ENCODE measurements at places on chromosomes 11 and 22.
A peak's percentile ranks its signal among the peaks of the same experiment; 100 is the strongest.

DNA sequence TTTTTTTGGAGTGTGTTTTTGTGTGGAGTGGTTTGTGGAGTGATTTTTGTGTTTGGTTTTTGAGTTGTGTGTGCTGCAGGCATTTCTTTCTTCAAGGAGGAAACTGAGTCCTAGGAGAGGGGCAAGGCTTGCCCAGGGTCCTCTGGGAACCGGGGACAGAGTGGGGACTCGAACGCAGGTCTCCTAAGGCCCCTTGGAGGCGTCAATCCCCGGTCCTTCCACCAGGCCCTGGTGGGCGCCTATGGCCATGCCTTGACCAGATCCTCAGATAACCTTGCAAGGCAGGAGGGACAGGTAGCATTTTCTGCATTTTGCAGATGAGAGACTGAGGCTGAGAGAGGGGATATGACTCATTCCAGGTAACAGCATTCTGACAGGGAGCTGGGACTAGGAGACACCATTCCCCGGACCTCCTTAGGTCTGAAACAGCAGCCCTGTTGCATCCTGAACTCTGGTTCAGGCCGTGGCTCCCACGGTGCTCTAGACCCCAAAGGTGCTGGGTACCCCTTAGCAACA is 39.1 kb downstream of the MYO7A start:
- no peak for DNase-seq

DNA sequence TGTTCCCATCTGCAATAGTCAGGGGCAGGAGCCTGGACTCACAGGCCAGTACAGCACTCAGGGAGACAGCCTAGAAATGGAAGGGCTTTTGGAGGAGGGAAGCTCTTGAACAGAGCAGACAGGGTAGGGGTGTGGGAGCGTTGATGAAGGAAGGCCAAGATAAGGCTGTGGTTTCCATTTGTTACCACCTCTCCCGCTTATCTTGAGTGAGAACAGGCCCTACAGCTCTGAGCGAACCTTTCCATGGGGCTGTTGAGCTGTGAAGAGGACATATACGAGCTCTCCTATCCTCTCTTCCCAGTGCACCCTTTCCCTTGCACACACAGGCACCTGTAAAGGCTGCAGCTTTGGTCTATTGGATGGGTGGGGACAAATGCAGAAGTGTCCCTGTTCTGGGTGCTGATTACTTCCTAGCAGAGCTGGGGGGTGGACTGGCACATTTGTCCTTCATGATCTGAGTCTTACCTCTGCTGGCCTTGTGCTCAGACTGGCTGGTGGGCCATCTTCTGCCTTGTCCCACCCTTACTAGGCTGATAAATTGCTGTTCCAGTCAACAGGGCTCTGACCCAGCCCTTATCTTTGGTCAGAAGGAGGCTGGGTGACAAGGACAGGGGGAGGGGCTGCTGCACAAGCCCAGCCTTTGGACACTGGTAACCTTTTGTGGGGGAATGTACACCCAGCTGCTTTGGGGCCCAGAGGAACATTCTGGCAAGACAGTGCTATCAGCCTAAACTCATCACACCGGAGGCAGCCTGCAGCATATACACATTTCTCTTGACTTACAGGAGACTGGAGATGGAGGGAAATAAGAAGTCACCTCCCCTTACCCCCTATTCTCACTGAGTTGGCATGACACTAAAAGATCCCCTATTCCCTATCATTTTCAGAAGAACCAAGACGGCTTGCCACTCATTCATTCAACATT is 80.1 kb upstream of the NNMT start:
- DNase-seq: no peak

- DNase-seq: no peak
These were observed 4.9 kb downstream of the SBF2 start for GRCh38 chr11:10288881-10289764.

GRCh38 chr11:22878604-22879003 is 18.3 kb upstream of the CCDC179 start:
- no peak for DNase-seq

GRCh38 chr11:95134491-95134890 is 44.8 kb downstream of the ENDOD1 start:
- DNase-seq: peak; percentile 84

- DNase-seq: no peak
These were observed 13.9 kb downstream of the FZD4 start for GRCh38 chr11:86941077-86941870.

DNA sequence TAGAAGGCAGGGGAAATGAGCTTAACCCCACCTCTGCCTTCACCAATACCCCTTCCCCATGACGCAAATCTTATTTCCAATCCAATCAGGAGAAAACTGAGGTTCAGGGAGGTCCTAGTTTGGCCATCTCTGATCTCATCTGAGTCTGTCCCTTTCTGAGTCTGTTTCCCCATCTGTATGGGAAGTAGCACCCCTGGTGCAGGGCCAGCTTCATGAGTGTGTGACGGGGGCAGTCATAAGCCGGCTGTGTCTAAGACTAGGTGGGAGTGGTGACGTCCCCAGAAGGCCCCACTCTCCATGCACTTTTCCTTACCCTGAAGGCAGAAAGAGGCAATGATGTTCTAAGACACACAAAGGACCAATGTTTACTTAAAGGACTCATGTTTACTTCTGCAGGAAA is 72.3 kb downstream of the MN1 start:
- no peak for DNase-seq

Data from NCI-H446 (cell line).